Cerebellum (tissue), 4 donors: ENCODE measurements at places on chromosomes 16 and 17. TPM values are rescaled to one million over a fixed set of nuclear protein-coding genes. Genes with fewer than 3 reads are reported as not detected.

PHOSPHO1 gene
- 2.6 TPM for total RNA-seq

GRCh38 chr17:55446581-55447205, 25.1 kb upstream of the MMD start:
- no peak for DNase-seq

GRCh38 chr17:78359321-78359996, 418 bp downstream of the SOCS3 start:
- no peak for DNase-seq

KCNJ16 gene
- total RNA-seq: 9.1 TPM

DNA sequence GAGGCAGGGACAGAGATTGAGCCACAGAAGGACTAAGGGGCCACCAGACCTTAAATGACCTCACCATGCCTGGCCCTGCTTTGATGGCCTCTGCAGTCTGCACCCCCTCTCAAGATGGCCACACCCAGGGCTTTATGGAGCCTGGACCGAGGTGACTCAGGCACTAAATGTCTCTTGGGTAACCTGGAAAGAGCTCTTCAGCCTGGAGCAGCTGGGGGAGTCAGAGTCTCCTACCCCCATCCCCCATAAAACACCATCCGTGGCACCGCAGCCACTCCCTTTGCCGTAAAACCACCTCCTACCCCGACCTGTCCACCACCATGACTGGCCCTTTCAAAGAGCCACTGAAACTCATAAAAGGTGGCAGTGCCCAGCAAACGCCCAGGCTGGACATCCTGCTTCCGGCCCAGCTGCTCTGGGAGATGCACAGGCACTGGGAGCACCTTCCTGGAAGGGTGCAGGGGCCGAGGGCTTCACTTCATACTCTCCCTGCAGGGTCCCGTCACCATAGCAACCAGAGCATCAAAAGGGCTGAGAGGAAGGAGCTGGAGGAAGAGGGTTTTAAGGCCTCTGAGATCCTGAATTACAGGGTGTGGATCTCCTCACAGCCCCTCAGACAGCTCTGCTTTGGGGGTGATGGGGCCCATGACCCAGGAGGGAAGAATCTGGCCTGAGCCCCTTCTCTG, 22.3 kb downstream of the FOXN1 start:
- no peak for DNase-seq

PHLPP2 gene
- 23.2 TPM for total RNA-seq

GRCh38 chr17:28916302-28916934, 13.5 kb upstream of the DHRS13 start:
- peak; percentile 50 for DNase-seq

- DNase-seq: no peak
Measured at GRCh38 chr17:63665527-63666214, 34.3 kb downstream of the LIMD2 start.

XYLT1 gene
- 42.9 TPM for total RNA-seq

- peak; percentile 19 for DNase-seq
Measured at GRCh38 chr17:48804936-48805411, 12.1 kb downstream of the TTLL6 start.

SPNS3 gene
- 1.00 TPM for total RNA-seq

DNA sequence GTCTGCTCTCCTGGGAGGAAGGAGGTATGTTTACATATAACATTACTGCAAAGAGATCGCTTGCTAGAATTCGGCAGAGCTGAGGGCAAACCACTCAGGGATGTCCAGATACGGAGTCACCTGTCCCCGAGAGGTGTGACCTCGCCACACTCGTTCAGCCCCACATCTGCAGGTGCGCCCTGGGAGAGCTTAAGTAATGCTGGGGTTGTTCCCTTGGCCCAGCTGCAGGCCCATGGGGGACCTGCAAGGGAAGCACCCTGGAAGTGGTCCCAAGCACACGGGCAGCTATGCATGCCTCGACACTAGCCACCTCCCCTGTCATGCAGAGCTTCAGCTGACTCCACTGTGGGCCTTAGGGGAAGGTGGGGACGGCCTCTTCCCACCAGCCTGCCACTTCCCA, 22.2 kb downstream of the USP22 start:
- DNase-seq: no peak

PMP22 gene
- total RNA-seq: 20.4 TPM

KIF19 gene
- 1.1 TPM for total RNA-seq

TSNAXIP1 gene
- 4.1 TPM for total RNA-seq

NEURL4 gene
- total RNA-seq: 35.4 TPM

DNA sequence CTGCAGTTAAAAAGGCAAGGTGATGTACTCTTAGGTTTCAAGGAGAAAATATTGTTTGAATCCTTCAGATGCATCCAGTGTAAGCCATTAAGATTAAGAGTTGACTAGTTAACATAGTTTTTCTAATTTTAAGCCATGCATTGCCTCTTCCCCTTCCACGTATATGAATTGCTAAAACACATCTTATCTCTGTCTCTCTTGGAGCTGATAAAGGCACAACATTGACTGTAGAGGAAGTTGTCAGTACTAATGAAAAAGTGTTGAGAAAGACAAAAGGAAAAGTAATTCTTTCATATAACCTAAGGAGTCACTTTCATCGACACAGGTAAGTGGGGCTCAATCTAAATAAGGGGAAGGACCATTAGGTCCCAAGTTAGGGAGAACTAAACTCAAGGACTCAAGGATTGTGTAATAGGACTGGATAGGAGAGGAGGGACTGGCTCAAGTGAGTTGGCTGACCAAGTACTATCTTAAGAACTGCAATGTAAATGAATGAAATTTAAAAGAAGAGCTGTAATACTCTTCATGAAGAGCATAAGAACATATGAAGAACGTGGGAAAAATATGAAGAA, 55.6 kb downstream of the GRB7 start:
- DNase-seq: no peak

KRTAP17-1 gene
- not detected for total RNA-seq

- no peak for DNase-seq
Measured at GRCh38 chr16:15510992-15511391, 76.6 kb downstream of the BMERB1 start.

- DNase-seq: no peak
Measured at GRCh38 chr16:87959391-87959990, 8.3 kb downstream of the BANP start.

EME2 gene
- total RNA-seq: 11.6 TPM

DNA sequence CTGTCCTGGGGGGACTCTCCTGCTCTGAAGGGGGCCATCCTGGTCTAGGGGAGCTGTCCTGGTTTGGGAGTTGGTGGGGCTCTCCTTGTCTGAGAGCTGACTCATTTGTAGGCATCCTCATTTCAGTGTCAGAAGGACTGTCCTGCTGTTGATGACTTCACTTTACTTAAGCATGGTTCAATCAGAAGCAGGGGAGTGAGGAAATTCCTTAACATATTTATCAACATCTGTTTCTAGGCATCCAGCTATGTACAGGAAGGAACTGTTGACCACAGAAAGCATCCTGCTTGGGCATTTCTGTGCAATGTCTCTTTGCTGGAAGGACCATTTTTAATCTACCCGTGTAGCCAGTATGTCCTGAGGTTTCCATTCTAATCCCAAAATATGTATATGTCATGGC, 502.7 kb upstream of the HSBP1 start:
- DNase-seq: no peak

DNA sequence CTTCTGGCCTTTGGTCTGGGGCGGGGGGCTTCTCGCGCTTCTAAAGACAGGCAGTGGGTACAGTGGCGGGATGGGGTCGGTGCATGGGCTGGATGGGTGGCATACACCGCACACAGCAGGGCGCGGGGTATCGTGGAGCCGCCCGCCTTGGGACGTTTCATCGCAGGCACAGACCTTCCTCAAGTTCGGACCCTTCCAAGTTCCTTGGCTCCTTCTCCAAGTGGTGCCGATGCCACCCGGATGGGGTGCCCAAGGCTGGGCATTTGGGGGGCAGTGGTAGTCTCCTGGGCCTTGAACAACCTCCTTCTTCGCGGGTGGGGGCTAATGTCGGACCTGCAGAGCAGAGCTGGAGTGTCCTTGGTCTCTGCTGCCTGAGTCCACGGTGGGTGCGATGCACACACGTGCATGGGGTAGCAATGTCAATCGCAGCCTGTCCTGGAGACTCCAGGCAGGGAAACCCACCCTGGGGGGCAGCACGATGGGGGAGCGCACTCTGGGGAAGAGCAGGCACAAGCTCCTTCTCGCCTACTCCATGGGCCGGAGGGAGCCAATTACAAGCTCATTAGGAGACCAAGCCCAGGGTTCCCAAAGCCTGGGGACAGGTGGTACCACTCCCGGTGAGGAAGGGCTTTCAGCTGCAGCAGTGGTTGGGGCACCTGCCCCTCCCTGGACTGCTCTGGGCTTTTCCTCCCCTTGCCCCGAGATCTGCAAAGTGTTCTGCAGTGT, 686 bp upstream of the MTSS2 start:
- DNase-seq: no peak

- DNase-seq: no peak
Measured at GRCh38 chr17:41480136-41480535, 815 bp downstream of the KRT35 start.

MT4 gene
- total RNA-seq: not detected

- DNase-seq: no peak
Measured at GRCh38 chr16:56450275-56450985, 702 bp downstream of the NUDT21 start.

ARHGAP44 gene
- 10.7 TPM for total RNA-seq

PGAP6 gene
- 17.5 TPM for total RNA-seq

DNA sequence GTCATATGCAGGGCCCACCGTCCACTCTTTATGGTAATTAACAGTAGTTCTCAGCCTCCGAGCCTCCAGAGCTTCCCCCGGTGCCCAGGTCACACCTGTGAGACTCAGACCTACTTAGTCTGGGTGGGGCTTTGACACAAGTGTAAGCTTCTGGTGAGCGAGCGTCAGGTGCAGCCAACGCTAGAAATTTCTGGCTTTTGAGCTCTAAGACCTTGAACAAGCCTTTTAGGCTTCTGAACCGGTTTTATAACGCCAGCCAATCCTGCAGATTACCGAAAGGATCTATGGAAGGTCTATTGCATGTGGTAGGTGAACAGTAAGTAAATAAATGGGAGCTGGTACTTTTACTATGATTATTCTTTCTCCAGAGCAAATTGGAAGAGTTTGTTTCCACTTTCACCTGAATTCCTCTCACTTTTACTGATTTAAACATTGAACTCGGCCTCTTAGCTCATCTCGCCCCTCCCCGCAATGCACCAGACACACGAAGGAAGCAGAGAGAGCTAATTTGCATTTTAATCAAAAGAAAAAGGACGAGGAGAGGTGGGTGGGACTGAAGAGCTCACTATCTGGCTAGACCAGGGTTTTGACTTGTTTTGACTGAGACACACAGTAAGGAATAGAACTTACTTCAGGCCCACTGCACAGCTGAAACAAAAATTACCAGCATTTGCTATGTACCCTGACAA, 47.1 kb downstream of the ABAT start:
- DNase-seq: no peak

DNA sequence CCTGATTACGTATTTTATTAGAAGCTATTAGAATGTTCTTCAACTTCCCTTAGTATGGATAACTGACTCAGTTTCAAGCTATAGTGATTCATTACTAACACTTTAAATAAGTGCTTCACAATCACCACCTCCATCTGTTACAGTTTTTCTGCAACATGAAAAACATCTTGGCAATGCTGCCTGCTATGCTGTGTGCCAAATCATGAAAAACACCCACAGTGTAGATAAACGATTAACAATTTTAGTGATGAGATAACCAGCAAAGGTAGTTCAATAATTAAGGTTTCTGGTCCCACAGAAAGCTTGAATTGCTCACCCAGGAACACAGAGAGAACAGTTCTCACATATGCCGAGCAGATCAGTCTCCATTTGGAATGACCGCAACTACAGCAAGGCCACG, 51.4 kb upstream of the SLC25A19 start:
- DNase-seq: peak; percentile 57

DOC2B gene
- total RNA-seq: 32.5 TPM

- no peak for DNase-seq
Measured at GRCh38 chr16:69542974-69543373, 22.8 kb upstream of the NFAT5 start.

DNA sequence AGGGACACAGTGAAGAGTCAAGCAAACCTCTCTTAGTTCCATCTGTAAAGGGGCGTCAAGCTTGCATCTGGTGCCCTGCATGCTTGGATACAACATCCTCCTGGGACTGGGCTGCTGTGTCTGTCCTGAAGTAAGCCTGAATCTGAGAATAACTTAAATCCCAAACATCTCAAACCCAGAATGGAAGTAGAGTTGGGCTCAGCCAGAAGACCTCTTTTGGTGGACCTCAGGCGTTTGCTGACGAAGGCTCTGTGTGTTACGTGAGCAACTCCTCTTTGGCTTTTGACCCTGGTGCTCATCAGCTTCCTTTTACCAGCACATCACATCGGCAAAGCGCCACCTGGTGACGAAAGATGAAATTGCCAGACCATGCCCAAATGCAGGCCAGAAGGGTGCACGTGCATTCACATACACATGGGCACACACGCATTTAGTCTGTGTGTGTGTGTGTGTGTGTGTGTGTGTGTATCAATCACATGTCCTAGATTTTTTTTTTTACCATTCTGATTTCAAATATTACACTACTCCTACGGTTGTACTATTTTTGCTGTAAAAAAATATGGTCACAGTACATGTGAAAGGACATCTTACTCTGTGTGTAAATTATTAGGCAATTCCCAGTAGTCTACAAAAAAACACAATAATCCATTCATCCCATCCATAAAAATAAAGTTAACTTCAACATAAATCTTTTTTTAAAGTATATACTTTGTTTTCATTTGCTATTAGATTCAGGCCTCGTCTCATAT, 41.1 kb upstream of the FOXJ1 start:
- DNase-seq: peak; percentile 77

RNU2-1 gene
- total RNA-seq: not detected

OMG gene
- total RNA-seq: 12.2 TPM
